Ovary (tissue), 10 donors: ENCODE measurements at places on chromosomes 11 and 22.

GRCh38 chr22:41911001-41911611 lies 3.8 kb downstream of the SHISA8 start:
- DNase-seq: no peak

DNA sequence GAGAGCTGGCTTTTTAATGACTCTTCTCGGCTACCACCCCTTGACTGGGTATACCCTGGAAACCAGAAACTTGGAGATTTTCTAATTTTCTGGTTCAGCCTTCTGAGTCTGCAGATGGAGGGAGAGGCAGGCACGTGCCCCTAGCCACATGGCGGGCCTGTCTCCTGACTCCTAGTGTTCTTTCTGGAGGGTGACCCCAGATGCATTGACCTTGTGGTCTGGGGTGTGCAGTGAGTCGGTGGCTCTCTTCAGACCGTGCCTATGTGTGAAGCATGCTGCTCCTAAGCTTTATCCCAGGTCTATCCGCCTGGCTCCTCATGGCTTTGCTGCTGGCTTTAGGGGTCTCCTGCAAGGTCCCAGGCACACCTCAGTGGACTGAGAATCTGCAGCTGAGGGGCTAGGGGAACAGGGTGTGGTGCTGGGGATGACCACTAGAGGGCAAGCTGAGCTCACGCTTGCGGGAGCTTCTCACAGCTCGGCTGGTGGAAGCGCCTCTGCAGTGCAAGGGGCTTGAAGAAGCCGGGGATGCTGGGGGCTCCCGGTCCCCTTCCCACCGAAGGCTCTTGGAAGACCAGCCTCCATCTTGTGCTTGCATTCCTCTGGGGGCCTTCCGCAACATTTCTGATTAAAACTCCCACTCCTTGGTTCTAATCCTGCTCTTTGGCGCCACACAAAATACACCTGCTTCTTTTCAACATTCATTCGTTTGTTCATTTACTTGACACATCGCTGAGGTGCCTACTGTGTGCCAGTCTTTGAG lies 51.8 kb downstream of the OTOG start:
- peak; percentile 33 for DNase-seq

GRCh38 chr22:46959369-46959768 lies 196.9 kb downstream of the TBC1D22A start:
- no peak for DNase-seq

- DNase-seq: no peak
Measured at GRCh38 chr11:44577231-44577830, 11.9 kb downstream of the CD82 start.

- no peak for DNase-seq
Measured at GRCh38 chr22:23697031-23697970, 6.5 kb downstream of the RGL4 start.

DNA sequence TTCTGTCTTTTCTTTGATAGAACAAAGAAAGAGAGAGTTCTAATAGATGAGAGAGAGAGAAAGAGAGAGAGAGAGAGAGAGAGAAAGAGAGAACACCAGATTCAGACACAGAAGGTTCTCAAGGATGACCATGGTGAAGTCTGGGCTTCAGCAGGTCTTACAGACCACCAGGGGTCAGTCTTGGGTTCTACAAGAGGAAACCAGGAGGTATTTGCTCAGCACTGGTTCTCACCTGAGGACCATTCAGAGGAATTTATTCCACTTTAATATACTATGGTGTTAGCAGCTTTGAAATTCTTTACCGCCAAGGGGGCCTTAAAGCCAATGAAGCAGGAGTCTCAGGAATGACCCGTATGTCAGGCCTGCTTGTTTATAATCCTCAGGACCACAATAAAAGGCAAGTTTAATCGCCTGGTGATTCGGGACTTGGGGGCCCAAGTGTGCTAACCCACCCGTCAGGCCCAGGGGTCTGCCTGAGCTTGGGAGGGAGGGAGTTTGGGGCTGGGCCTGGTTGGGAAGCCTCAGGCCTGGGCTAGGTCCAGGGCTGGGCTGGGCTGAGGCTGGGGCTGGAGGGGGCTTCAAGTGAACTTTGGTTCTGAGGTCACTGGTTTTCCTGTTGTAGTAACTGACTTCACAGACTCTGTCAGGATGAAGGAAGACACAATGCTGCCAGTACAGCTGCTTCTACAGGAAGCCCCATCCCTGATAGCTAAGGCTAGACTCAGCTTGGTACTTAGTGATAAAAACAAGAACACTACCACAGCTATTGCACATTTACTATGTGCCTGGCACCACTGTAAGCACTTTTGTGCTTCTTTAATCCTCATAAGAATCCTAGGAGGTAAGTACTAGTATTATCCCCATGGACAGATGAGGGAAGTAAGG lies 179.2 kb upstream of the ZBED5 start:
- no peak for DNase-seq

- no peak for DNase-seq
Measured at GRCh38 chr22:49880281-49880680, 26.6 kb downstream of the ZBED4 start.

DNA sequence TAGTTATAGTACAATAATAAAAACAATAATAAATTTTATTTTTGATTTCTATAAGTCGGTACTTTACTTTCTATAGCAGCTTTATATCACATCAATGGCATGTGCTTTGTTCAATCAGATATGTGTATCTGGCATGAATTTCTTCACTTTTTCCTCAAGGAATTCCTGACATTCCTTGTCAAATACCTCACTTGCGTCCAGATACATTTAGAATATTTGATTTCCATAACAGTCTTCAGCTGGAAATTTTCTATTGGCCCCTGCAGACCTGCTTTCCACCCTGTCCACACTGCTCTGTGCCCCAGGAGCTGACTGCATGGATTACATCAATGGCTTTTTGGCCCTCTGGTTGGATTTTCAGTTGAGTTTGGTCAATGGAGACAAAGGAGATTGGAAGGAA lies 93.2 kb downstream of the FAR1 start:
- DNase-seq: no peak

GRCh38 chr11:72773291-72773690 lies 20.6 kb downstream of the STARD10 start:
- DNase-seq: peak; percentile 74

GRCh38 chr11:33835143-33835878 lies 56.6 kb downstream of the LMO2 start:
- no peak for DNase-seq

- DNase-seq: no peak
Measured at GRCh38 chr11:130131961-130132850, 27.4 kb upstream of the ST14 start.

DNA sequence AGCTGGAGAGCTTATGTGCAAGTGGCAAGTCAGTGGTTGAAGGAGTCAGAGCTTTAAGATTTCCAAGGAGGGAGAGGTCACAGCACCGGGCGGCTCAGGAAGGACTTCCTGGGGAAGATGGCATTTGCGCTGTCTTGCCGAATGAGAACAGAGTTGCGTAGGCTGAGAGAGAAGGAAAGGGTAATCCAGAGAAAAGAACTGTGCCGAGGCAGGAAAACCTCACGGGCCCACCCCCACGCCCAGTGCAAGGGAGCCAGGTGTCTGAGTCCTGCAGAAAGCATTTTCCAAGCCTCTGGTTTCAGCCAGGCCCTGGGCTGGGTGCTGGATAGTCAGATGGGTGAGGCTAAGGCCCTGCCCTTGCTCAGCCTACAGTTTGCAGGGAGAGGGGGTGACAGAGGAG lies 3.2 kb upstream of the AP1B1 start:
- DNase-seq: no peak

DNA sequence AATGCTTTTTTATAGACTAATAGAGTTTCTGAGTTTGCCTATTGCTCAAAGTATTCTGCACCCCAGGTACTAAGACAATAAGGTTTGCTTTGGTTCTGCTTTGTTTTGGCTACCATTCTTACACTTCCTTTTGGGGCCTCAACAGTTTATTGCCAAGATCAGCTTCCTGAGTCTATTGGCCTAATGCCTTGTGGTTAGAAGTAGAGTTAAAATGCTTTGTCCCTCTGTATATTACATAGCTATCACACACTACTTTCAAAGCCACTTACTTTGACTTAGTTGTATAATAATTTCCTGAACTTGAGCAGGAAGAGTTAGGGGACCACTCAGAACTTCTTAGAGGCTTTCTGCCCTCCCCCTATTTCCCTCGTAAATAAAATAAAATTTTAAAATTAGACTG lies 96.5 kb downstream of the DLG2 start:
- no peak for DNase-seq

GRCh38 chr22:38135133-38135706 lies 24.7 kb upstream of the BAIAP2L2 start:
- DNase-seq: no peak

DNA sequence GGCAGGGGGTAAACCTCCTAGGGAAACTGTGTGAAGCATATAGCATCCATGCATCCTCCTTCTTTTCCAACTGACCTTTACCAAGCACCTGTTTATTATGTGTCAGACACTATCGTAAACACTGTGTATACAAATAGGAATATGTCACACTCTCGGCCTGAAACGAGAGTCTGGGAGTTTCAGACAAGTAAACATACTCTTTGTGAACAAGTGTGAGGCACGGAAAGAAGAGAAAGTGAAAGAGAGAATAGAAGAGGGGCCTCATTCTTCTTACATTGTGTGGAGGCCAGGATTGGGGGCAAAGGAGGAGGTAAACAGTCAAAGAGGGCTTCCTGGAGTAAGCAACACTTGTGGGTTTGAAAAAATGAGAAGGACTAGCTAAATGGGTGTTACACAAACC lies 16.4 kb downstream of the CSNK2A3 start:
- no peak for DNase-seq

DNA sequence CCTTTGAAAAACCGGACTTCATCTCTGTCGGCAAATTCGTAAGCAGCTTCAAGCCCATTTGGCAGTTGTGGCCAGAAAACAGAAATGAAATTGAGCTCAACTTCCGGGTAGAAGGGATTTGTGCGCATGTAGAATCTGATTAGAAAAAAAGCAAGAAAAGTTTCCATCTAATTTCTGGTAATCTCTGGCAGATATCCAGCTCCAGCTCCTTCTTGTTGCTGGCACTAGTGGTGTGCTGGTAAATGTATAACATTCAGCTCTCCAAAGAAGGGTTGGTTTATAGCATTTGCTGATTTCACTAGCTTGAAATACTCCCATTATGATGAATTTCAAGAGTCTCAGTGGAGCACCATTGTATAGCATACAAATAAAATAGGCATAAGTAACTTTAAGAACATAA lies 5.4 kb downstream of the MMP1 start:
- DNase-seq: no peak

DNA sequence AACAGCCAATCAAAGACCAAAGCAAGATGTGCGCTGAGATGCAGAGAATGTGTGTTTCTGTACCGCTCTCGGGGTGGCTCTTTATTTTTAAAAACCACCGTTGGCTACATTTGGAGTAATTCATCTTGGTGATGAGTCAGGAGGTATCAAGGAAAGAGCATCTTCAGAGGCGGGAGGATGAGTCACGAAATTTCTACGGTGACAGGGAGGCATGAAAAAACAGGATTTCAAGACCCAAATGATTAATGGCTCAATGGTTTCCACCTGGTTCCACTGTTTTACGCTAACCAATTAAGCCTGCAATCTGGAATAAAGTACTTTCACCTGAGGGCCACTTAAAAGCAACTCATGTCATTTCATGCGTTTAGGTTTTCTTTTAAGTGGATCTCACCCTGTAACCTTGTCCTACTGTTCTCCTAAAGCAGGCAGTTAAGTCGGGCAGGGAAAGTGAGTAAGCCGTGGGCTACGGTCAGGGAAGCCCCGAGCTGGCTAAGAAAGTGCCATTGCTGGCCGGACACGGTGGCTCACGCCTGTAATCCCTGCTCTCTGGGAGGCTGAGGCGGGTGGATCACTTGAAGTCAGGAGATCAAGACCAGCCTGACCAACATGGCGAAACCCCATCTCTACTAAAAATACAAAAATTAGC lies 74.6 kb downstream of the CELSR1 start:
- no peak for DNase-seq

DNA sequence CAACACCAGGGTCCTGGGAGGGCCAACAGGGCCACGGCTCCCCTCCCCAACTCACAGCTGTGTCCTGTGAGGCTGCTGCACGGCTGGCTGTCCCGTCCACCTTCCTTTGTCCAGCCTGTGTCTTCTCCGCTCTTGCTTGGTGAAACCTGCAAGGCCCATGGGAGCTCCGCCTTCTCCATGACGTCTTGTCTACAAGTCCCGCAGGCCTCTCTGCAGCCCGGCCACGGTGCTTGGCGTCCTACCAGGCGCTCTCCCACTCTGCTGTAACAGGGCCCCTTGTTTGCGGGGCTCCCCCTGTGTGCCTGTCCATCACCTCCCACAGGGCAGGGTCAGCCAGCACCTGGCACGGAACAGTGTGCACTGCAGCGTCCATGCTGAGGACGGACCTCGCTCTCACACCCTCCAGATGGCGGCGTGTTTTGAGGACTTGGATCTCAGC lies 866.8 kb downstream of the TBC1D22A start:
- peak; percentile 30 for DNase-seq

GRCh38 chr11:121071846-121072450 lies 29.1 kb upstream of the TECTA start:
- DNase-seq: no peak

GRCh38 chr22:20904008-20904979 lies 12.9 kb upstream of the CRKL start:
- peak; percentile 27 for DNase-seq

DNA sequence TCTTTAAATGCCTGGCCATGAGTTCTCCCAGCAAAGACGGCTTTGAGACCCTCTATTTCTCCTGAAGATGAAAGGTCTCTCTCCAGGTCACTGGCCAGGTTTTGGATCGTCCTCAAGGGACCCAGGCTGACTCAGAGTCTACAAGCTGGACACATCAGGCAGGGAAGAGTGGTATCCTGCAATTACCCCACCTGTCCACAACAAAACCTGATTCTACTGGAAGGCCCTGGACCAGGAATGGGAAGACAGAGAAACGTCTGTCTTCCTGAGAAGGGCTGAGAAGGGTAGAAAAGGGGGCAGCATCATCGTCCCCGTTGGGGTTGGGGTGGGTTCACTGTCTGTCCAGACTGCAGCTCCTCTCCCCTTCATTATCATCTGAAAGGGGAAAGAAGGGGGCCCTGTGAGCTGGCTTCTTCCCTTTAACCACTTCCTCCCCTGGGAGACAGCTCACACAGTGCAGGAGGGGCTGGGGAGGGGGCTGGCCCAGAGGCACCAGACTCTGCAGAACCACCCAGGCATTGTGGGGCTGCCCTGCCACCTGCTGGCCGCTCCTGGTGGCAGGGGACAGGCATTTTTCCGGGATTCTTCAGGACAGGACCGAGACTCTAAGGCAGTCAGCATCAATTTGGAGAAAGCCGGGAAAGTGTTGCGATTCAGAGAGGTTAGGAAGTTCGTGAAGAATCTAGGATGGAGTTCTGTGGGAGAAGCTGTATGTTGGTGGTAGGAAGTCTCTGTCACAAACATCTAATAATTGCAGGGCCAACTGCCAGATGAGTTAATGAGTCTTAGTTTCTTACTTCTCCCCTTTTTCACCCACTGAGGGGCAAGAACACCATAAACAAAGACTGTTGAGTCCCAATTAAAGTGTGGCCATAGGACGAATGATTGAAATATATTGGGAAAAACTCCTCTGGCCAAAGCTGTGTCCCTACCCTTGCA lies 57.6 kb downstream of the SYN3 start:
- peak; percentile 74 for DNase-seq

- DNase-seq: no peak
Measured at GRCh38 chr11:60098508-60098907, 10.0 kb downstream of the MS4A2 start.

DNA sequence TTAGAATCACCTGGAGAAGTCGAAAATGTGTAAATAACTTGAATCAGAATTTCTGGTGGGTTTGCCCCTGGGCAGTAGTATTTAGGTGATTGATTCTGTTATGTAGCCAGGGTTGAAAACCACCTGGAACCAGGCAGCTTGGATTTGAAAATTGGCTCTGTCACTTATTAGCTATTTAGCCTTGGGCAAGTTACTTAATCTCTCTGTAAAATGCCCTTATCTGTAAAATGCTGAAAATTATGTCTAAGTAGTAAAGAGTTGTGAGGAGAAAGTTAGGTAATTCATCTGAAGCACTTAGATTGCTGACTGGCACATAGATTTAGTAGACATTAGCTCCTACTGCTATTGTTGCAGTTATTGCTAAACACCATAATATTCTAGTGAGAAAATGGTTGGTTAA lies 49.3 kb downstream of the PPME1 start:
- no peak for DNase-seq
